Ascending aorta (tissue), 2 donors: ENCODE measurements at places on chromosomes 16 and 17.

- H3K4me3 ChIP-seq: peak within 1 kb of the TSS; percentile 55
- DNase-seq: no peak
- H3K27me3 ChIP-seq: peaks cover 29% of the 10 kb centered on the region
- H3K27ac ChIP-seq: no peak within 1 kb of the TSS
These were observed at the start of gene BAIAP3 for GRCh38 chr16:1333149-1333812. Gene BAIAP3, plus strand, starts transcription at chr16:1333645. Its CDS starts 4,905 bp downstream, at chr16:1338550.

DNA sequence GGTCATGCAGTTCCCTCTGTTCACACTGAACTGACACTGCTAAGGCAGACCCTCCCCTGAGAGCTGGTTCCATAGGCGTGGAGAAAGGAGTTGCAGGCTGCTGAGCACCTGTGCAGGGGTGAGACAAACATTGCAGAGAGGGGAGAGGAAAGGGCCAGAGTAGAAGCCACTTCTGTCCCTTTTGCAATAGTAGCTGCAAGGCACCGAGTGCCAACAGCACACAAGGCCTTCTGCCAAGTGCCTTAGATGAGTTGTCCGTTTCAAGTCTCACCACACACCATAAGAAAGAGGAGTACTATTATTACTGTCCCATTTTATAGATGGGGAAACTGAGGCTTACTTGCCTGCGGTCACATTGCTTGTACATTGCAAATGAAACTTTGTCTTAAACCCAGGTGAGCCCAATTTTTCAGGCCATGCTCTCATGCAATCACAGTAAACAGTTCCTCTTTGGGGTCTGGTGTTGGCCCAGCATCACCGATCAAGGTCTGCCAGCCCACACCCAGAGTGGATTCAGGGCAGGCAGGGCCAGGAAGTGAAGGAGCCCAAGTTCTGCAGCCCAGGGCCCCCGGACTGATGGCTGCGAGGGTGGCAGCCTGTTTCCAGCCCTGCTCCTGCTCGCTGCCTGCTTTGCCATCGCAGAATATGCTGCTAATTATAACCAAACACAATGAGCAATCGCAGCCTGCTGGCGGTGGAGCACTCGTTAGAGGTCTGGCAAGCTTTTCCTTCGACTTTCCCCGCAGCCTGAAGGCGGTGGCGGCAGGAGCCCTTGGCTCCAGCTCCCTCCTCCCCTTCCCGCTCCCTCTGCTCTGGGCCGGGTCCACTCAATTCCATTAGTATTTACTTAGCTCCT lies 36.8 kb upstream of the DYNLL2 start:
- H3K27ac ChIP-seq: no peak overlapping the region
- no peaks in the 10 kb centered on the region for H3K4me1 ChIP-seq
- H3K4me3 ChIP-seq: no peak overlapping the region
- H3K36me3 ChIP-seq: no peaks in the 10 kb centered on the region

DNA sequence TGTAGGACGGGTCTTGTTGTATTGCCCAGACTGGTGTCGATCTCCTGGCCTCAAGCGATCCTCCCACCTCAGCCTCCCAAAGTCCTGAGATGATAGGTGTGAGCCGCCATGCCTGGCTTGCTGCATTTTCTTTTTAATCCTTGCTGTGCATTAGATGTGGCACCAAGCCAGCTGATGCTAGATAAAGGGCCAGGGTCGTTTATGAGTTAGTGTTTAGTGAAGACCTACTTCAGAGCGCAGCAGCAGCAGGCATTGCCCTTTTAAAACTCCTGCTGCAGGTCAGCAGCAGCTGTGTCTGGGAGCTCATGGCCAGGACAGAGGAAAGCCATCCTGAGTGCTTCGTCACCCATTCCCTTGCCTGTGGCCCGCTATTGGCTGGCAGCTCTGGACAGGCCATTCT lies 237.3 kb downstream of the CCDC182 start:
- DNase-seq: no peak
- H3K27ac ChIP-seq: no peak overlapping the region
- peaks cover 13% of the 10 kb centered on the region for H3K4me1 ChIP-seq
- no peak overlapping the region for H3K4me3 ChIP-seq

GRCh38 chr17:65519462-65519861 lies 42.0 kb downstream of the AXIN2 start:
- H3K27me3 ChIP-seq: no peaks in the 10 kb centered on the region
- no peaks in the 10 kb centered on the region for H3K36me3 ChIP-seq
- no peak overlapping the region for H3K27ac ChIP-seq
- no peak overlapping the region for H3K4me3 ChIP-seq
- no peaks in the 10 kb centered on the region for H3K4me1 ChIP-seq

DNA sequence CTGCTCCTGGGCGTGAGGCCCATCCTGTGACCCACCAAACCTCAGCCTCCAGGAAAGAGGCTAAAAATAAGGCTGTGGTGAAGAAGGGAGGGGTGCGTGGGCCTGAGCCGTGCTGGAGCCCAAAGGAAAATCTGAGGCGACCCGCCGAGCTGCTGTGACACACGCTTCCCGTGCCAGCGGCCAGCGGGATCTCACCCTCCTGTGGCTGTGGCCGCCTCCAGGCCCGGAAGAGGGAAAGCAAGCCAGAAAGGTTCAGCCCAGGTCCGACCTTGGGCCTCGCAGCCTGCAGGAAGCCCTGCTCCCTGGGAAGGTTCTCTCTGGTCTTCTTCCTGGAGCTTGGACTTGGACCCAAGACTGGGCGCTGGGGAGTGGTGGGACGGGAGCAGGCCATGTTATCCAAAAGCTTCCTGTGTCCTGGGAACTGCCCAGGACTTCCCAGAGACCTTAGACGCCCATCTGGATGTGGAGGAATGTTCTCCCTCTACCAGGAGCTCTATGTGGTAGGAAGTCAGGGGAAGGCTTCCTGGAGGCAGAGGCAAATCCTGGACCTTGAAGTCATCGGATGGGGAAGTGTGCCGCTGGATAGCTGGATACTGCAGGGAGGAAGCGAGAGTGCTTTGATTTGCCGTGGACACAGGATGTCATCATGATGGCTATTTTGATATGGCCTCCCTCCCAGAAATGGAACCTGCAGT lies 11.4 kb downstream of the SPNS2 start:
- DNase-seq: peak; percentile 51
- no peaks in the 10 kb centered on the region for H3K27me3 ChIP-seq
- peak overlapping the region; percentile 87 for H3K27ac ChIP-seq
- H3K36me3 ChIP-seq: no peaks in the 10 kb centered on the region
- no peak overlapping the region for H3K4me3 ChIP-seq

GRCh38 chr17:8160741-8161221 lies 2.0 kb downstream of the VAMP2 start:
- no peaks in the 10 kb centered on the region for H3K27me3 ChIP-seq
- no peak for DNase-seq
- H3K27ac ChIP-seq: peak overlapping the region; percentile 100
